Ovary (tissue), 10 donors: ENCODE measurements at places on chromosomes 2 and 18. TPM values are rescaled to one million over a fixed set of nuclear protein-coding genes. Genes with fewer than 3 reads are reported as not detected.

DNA sequence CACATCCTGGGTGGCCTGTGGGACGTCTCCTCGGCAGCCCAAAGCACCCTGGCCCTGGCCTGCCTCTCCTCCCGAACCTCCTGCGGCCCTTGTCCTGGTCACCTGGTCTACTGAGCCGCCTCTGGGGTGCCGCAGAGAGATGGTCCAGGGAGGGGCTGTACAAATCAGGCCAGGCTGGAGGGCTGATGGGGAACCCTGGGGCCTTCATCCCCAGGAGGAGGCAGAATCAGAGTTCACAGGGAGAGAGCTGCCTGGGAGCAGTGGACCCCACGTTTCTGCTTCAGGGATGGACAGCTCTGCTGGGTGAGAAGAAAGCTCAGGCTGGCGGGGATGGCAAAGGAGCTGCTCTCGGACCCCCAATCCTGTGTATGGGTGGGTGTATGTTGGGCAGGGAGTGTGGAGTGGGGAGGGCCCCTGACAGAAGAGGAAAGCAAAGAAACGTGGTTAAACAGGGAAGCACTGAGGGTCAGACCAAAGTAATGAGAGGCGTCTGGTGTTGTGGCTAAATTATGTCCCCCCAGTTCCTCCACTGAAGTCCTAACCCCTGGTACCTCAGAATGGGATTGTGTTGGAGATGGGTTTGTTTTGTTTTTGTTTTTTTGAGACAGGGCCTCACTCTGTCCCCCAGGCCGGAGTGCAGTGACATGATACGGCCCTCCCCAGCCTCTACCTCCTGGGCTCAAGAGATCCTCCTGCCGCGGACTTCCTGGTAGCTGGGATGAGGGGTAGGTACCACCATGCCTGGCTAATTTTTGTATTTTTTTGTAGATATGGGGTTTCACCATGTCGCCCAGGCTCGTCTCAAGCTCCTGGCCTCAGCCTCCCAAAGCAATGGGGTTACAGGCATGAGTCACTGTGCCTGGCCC, 73.4 kb upstream of the SMAD7 start:
- H3K4me3 ChIP-seq: no peak overlapping the region
- no peaks in the 10 kb centered on the region for H3K27me3 ChIP-seq
- H3K27ac ChIP-seq: no peak overlapping the region
- no peak for DNase-seq
- no peaks in the 10 kb centered on the region for H3K4me1 ChIP-seq

DNA sequence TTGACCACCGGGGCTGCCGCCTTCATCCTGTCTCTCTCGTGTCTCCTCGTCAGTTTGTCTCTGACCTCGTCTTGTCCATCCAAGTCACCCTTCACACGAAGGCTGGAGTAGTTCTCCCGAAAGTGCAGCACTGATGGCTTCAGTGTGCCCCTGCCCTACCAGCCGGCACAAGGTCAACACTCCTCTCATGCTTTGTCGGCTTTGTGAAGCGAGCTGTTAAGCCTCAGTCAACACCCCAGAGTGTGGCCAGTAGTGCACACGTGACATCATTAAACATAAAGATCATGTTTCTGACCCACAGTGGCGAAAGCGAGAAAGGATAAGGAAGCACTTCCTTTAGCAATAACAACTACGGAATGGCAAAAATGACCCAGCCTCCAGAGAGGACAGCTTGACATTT, 23.2 kb downstream of the ACKR3 start:
- H3K27me3 ChIP-seq: no peaks in the 10 kb centered on the region
- H3K4me3 ChIP-seq: no peak overlapping the region
- no peaks in the 10 kb centered on the region for H3K4me1 ChIP-seq
- no peak overlapping the region for H3K27ac ChIP-seq
- no peaks in the 10 kb centered on the region for H3K36me3 ChIP-seq

SAG gene
- polyA plus RNA-seq: not detected

GPR35 gene
- 0.27 TPM for polyA plus RNA-seq

TMEM37 gene
- polyA plus RNA-seq: 18.1 TPM
